Activated CD4-positive, alpha-beta T cell treated with anti-CD3 and anti-CD28 coated beads for 24 hours (primary cell): ENCODE measurements at places on chromosomes 1 and 21.

DNA sequence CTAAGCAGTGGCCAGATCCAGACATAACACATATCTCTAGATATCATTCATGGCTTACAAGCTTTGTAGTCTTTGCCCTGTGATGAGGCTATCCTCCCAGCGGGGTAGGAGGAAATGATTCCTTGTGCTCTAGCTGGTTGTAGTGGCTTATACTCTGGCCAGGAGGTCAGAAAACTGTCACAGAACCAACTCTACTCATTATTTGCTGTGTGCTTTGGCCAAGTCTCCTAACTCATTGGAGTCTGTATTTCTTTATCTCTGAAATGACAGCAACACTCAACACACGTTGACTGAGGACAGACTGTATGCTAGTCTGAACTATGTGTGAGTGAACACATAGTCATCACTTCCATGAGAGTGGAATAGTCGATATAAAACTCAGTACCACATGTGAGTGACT is 116.7 kb upstream of the F3 start:
- no peak for DNase-seq

GRCh38 chr21:42061195-42061985 is 9.7 kb upstream of the UMODL1 start:
- DNase-seq, result no peak

DNA sequence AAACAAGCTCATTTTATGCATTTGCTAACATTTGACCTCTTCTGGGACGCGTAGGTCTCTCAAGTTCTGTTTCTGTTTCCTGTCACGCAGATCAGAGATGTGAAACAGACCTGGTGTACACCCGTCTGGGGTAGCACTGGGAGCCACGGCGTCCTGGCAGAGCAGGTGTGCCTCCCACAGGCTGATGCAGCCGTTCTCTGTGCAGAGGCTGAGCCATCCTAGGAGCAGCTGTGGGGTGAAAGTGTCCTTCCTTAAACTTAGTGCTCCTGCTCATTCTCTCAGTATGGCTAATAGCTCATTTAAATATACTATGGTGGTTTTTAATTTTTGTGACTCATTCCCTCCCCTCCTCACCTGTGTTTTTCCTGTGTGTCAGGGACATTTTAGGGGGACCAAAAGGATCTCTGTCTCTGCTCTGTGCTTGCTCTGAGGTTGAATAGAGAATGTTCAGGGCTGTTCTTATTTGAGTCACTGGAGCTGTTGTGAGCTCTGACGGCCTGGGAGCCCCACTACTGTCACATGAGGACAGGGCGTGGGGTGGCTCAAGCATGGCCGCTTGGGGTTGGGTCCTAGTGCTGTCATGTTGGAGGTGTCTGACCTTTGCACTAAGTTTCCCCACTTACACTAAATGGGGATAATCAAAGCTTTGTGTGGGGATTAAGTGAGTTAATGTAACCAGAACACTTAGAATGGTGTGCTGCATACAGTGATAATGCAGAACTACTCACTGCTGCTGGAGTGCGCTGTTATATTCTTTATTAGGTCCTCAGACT is 43.0 kb downstream of the GALNT2 start:
- peak; percentile 74 for DNase-seq

GRCh38 chr1:29032841-29033240 is 90.9 kb downstream of the TMEM200B start:
- DNase-seq, result no peak

GRCh38 chr1:185721553-185721952 is 12.6 kb upstream of the HMCN1 start:
- no peak for DNase-seq

- DNase-seq, result no peak
Observed at GRCh38 chr1:233333086-233333485, 5.6 kb downstream of the MAP3K21 start.

- DNase-seq, result no peak
Observed at GRCh38 chr1:11990303-11991032, 10.2 kb downstream of the MFN2 start.

DNA sequence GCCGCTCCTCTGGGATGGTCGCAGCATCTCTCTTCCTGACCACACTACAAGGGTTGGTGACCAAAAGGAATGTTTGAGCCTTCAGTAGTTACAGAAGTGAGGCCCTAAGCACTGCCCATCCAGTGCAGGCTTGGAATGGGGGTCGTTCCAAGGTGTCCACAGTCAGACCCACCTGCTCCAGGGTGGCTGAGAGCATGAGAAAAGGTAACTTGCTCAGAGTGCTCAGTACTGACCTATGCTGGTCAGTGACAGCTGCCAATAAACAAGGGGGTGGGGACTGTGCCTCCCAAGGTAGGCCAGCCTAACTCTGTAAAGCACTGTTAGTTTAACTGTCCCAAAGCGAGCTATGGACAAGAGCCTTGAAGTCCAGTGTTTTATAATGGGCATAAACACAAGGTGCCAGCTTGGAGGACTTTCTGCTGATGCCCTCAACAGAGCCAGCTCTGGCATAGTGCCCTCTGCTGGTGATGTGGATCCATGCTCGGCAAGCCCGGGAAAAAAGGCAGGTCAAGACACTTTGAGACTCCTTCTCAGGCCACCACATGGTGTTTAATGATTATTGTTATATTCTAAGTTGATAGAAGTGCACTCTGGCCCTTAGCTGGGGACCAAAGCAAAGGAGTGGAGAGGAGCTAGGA is 78.1 kb upstream of the DNAH14 start:
- DNase-seq, result peak; percentile 35

DNA sequence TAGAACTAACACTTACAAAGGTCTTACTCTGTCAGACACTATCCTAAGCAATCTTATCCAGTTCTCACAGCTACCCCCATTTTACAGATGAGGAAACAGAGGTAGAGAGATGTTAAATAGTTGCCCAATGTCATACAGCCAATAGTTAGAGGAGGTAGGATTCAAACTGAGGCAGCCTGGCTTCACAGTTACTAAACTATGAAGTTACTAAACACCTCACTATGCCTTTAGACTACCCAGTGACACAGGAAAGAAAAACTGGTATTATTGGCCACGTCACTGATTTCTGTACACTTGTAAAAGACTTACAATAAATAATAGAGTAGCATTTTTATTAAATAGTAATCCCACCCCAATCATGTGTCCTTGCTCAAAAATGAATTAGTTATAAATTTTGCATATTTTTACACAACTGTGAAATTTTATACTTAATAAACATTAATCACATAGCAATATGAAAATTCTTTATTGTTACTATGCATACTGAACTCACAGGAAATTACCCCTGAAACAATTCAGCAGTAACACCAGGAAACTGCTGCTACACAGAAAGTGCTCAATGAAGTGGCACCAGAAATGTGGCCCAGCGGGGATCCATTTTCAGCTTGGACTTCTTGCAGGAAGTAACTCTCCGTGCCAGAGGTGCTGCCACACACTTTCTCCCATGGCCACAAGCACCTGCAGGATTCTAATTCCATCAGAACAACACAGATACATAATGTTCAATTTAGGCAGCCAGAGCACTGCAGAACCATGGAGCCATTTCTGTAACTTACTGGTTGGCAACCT is 69.4 kb downstream of the VAV3 start:
- no peak for DNase-seq

- DNase-seq, result no peak
Observed at GRCh38 chr1:243325305-243325890, 69.6 kb downstream of the SDCCAG8 start.

GRCh38 chr1:247440001-247440620 is 17.8 kb downstream of the OR2B11 start:
- DNase-seq, result no peak

GRCh38 chr1:228096416-228097332 is 6.5 kb downstream of the C1orf35 start:
- DNase-seq, result no peak

DNA sequence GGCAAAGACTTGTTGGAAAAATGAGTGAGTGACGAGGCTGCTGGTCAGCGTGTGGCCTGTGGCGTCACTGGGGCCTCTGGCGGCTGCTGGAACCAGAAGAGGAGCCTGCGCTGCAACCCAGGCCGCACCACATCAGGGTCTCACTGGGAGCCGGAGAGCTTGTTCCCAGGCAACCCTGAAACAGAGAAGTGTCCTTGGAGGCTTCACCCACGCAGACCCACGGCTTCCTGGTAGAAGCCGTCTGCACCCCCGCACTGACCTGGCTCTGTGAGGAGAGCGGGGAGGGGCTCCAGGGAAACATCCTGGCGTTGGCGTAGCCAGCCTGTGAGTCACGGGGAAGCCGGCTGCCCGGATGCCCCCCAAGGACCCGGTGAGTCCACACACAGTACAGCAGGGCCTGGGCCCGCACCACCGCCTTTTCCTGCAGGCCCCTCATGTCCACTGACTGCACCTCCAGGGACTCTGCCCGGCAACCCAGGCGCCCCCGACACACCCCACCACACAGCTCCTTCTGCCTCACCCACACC is 57.4 kb downstream of the COL6A1 start:
- no peak for DNase-seq

DNA sequence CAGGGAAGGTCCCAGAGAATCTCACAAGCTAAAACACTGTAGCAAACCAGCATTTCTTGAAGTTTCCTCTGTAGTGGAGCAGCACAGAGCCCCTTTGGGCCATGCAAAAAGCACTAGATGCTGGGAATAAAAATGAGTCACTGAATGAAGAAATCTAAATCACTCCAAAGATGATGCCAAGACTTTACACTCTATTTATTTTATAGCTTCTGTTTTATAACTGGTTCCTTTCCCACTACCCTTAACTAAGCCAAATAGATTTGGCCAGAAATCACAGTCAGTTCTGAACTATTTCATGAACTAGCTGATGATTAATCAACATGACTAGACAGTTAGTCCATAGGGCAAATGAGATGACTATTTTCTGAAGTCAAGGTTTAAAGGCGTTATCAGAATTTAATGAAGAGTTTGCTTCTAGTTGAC is 89.5 kb downstream of the SCMH1 start:
- no peak for DNase-seq

- DNase-seq, result no peak
Observed at GRCh38 chr1:62882201-62883104, 98.5 kb downstream of the ATG4C start.

- no peak for DNase-seq
Observed at GRCh38 chr1:5617546-5617945, 374.7 kb downstream of the NPHP4 start.

DNA sequence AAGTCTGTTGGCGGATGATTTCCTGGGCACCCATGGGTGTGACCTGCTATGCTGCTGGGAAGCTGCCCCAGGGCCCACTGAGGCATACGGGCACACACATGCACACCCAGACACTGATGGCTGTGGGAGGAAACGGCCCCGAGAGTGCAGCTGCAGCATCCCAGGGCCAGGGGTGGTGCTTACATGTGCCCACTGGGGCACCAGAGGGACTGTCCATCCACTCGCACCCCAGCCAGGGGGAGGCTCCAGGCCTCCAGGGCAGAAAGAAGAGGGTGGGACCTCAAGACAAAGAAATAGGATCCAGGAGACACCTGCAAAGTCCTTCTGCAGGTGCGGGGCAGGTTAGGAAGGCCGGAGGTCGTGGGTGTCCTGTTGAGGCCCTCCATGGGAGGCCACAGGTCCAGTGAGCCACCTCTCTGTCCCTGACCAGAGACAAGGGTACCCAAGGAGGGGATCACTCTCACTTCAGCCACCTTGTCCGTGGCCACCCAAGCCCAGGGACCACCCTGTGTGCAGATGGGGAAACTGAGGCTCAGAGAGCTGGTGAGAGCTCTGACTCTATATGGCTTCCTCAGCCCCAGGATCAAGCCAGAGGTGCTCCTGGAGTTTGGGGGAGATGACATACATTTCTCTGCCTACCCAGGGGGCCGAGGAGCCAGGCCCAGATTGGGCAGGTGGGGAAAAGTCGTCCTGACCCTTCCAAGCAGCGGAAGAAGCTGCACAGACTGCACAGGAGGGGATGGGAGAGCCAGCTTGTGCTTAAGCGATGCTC is 57.1 kb downstream of the WNT9A start:
- no peak for DNase-seq

- no peak for DNase-seq
Observed at GRCh38 chr1:204426035-204426436, 14.4 kb upstream of the PPP1R15B start.

DNA sequence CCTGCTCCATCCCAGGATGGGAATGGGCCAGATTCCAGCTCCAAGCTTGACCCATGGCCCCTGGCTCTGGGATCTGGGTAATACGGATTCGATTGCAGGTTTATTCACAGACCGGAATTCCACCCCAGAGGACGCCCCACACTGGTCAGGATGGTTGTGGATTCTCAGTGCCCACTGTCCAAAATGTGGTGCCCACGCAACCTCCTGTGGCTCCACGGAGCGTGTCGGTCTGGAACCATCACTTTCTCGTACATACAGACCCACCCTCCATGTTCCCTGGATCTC is 31.6 kb downstream of the KRTAP10-1 start:
- no peak for DNase-seq

- DNase-seq, result no peak
Observed at GRCh38 chr1:80645621-80646020, 1155.1 kb upstream of the ADGRL2 start.

DNA sequence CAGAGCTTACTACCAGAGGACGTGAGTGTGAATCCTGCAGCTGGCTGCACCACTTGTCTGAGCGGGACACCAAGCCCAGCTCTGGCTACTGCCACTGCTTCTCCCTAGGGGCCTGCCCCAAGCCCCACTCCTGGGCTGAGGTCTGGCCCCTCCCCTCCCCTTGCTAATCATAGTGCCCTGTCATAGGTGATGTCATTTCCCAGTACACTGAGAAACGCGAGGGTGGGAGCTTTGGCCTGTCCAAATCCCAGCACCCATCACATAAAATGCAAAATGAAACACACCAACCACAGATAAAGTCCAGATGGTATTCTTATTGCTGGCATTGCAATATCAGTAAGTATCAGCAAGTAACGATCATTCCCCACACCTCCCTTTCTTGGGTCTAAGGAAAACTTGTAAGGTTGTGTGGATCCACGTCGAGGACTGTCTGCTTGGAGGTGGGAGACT is 77.7 kb downstream of the TOMM20 start:
- no peak for DNase-seq

- no peak for DNase-seq
Observed at GRCh38 chr1:186829686-186830587, 1.2 kb downstream of the PLA2G4A start.
